ENCODE measurements at places on chromosomes 5 and 9.

DNA sequence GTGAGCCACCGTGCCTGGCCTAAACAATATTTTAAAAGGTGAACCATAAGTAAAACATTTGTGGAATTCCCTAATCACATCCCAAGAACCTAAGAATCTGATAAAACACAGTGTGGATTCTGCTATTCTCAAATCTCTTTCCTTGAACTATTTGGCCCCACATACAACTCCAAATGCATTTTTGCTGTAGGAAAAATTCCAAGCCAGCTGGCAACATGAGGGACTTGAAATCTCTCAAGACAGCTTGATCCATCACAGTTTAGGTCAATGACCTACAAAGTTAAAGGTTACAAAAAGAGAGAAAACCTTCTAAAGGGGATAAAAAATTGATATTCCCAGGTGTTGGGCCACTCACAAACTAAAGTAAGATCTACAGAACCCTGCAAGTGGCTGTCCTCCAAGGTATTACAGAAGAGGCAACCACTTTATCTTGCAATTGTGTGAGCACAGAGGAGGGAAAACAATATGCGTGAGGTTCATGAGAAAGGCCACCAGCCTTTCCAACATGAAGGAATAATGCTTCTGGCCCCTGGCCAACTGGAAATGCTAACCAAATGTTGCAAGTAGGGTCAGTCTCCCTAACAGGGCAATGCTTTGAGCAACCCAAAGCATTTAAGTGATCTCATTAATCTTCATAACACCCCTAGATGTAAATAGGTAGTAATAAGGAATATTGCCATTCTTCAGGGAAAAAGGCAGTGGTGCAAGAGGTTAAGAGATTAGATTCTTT lies 221.4 kb downstream of the SEMA5A start:
- DNase-seq = peak; percentile 9

DNA sequence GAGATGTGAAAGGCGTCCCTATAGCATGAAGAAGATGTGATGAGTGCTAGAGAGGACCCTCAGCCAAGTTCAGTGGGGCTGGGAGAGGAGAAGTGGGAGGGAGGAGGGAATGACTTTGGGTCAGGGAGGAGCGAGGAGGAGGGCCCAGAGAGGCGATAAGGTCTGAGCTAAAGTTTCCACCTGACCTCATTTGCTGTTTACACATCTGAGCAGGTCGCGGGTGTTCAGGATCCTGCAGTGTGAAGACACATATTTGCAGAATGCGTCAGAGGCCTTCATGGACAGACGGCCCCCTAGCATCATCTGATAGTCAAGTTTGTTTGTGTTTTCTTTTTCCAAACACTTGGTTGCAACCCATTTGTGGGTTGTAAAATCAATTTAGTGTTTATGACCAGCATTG lies 18.9 kb upstream of the IGFBPL1 start:
- DNase-seq = peak; percentile 16

DNA sequence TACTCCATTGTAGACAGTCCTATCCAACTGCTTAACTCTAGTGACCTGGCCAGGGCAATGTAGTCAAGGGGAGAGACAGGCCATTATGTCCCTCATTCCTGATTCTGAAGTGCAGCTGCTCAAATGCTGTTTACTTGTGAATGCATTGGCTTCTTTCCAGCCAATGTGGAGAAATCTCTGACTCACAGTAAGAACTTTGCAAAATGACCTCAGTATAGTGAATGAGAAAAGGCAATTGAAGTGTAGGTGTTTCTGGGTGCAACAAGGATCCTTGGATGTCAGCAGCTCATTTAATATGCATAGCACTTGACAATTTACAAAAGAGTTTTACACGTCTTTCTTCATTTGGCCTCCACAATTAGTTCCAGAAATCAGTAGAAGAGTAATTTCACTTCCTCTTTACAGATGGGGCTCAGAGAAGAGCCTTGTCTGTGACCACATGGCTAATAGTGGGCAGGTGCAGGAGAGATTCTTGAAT lies 367.2 kb downstream of the OSTF1 start:
- DNase-seq = peak; percentile 1

DNA sequence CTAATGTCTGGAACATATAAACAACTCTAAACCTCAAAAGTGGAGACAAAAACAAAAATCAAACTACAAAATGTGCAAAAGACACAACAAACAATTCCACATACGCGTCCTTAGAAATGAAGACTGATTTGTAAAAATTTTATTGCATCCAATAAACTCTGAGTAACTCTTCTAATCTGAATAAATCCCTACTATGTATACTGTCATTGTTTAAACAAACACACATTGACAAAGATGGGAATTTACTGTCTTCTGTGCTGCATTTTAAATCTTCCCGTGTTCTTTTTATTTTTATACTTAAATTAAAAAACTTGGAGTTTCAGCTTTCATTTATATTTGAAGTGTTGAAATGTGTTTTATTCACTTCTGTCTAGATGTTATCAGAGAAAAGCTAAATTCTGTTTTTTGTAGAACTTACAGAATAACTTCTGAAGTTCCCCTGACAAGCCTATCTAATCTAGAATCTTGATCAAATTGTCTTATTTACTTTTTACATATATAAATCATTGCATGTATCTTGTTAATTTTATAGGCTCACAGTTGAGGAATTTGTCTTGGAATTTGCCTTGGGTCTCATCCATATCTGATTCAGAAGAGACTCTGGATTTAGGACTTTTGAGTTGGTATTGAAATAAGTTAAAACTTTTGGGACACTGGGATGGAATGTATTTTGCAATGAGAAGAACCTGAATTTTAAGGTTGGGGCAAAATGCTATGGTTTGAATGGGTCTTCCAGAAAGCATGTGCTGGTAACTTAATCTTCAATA lies 2064.4 kb upstream of the C9orf72 start:
- DNase-seq = no peak

DNA sequence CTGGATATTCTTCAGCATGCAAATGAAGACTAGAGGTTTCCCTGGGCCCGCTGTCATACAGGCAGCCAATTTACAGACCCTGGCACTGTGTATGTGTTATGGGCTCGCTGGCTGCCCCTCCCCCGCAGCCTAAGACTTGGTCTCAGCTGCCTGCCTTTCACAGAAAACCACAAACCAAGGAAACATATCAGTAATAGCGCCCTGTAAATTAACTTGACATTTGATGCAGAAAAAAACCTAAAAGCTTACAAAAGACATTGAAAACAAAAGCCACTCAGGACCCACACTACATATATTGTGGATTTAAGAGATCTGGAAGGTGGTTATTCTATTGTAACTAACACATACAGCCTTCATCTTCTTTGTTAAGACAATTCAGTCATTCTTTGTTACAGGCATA lies 287.0 kb upstream of the TMEM161B start:
- no peak for DNase-seq

DNA sequence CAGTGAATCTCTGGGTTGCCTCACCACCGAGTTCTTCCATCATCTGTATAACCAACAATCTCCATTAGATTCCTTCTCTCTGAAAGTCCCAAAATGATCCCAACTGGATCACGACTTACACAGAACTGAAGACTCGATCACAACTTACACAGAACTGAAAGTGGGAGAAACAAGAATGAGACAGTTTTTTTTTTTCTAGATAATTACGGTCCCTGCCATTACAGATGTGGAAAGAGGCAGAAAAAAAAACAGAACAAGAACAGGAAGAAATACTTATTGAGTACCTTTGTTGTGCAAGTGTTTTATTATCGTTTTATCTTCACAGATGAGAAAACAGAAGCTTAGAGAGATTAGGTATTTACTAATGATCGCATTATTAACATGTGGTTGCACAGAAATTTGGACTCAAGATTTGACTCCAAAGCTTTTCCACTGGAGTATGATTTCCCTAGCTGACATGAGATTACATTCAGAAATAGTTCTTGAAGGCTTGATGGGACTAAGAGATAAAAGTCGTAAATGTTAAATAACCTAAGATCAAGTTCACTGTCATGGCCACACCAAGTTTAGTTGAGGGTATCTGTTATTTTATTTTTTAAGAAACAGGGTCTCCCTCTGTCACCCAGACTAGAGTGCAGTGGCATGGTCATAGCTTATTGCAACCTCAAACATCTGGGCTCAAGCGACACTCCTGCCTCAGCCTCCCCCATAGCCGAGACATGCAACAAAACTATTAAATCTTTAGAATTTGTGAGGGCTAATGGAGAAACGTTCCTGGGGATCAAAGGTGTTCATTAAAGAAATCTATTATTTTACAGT lies 8.9 kb downstream of the PLK2 start:
- peak; percentile 26 for DNase-seq

DNA sequence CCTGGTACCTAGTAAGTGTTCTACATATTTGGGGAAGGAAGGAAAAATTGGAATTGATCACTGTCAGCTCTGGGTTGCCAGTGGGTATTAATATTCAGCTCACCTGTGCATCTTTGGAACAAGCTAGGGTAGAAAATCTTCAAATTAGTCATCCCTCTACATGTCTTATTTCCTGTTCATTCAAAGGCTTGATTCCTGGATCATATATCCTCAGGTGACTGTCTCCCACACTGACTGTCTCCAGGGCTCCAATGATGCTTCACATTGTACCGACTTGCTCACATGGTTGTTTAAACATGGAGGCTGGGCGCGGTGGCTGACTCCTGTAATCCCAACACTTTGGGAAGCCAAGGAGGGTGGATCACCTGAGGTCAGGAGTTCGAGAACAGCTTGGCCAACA lies 11.6 kb upstream of the SUSD1 start:
- DNase-seq = no peak

DNA sequence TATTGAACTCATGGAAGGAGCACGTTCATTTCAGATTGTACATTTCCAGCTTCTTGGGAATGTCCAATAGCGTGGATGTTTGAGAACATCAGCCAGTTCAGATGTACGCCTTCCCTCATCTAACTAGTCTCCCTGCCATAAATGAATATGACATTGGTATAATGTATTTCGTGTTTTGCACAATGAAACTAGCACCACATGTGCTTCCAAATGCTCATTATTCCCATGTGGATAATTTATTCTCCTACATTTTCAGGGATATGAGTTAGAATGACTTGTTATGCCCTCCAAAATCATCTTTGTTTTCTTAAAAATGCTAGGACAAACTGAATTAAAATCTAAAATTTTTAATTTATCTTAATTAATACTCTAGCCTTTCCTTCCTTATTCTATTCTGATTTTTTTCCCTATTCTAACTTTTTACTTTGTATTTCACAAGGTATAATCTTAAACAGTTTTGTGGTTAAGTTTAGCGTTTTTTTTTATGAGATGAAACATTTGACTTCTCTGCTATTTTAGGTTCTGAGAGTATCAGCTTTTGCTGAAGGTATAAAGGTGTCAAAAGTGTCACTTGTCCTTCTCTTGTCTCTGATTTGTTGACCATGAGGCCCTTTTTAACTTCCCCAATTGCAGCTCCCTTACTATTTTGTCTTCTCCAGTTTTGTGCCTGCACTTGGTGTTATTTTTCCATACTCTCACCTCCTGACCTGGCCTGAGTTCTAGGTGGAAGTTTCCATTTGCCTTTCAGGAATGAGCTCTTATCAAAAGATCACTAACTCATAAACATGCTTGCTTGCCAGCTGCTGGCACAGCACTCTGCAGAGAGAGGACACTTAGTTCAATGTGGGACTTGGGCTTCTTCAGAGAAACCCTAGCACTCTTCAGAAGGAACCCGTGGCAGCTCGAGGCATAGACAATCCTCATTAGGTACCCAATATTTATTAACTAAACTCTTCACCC lies 106.8 kb downstream of the FRMD3 start:
- DNase-seq = no peak

- no peak for DNase-seq
These were observed 61.1 kb downstream of the SPATA31C2 start for GRCh38 chr9:88077071-88077617.

GRCh38 chr9:134563397-134563796 lies 78.2 kb upstream of the COL5A1 start:
- no peak for DNase-seq

DNA sequence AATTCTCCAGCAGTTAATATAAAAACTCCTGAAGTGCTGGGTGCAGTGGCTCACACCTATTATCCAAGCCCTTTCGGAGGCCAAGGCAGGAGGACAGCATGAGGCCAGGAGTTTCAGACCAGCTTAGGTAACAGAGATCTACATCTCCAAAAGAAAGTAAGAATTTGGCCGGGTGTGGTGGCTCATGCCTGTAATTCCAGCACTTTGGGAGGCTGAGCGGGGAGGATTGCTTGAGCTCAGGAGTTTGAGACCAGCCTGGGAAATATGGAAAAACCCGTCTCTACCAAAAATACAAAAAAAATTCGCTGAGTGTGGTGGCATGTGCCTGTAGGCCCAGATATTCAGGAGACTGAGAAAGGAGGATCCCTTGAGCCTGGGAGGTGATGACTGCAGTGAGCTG lies 6.7 kb upstream of the GPBP1 start:
- DNase-seq = no peak

GRCh38 chr9:106082621-106083020 lies 388.3 kb downstream of the TMEM38B start:
- DNase-seq = no peak

DNA sequence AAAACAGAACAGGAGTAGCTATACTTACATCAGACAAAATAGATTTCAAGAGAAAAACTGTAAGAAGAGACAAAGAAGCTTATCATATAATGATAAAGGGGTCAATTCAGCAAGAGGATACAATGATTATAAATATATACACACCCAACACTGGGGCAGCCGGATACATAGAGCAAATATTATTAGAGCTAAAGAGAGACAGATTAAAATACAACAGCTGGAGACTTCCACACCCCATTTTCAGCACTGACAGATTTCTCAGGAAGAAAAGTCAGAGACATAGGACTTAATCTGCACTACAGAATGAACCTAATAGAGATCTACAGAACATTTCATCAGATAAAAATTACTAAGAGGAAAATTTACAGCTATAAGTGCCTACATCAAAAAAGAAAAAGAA lies 35.7 kb downstream of the OXCT1 start:
- DNase-seq = no peak

- DNase-seq = no peak
These were observed 258.1 kb downstream of the SYK start for GRCh38 chr9:91059713-91060112.

DNA sequence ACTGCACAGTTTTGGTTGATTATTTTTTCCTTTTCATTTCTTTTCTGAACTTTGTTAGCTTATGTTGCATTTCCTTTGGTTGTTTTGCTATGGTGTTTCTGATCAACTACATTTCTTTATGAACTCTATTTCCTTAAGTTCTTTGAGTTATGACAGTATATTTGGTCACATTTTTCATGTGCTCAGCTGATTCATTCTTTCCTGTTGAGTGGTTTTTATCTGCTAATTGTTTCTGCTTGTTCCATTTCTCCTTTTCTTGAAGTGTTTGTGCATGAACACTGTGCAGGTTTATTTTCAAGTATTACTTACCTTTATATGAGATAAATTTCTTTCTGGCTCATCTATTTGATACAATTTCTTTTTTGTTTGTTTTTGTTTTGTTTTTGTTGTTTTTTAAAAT lies 50.9 kb upstream of the MACIR start:
- DNase-seq = peak; percentile 10

DNA sequence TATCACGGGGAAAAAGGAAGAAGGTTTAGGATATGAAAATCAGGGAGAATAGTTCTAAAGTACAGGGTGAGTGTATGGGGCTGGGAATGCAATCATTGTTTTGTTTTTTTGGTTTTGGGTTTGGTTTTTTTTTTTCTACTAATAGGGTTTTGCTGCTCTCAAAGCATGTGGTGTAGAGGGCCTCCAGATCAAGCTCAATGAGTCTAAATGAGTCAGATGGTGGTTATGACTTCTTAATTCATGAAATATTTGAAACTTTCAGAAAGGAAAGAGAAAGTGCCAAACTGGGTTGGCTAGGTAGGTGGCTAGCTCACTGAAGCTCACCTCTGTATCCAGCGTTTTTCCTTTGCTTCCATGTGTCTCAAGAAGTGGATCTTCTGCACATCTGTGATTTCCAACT lies 10.7 kb downstream of the OR1L8 start:
- DNase-seq = no peak
